ENCODE measurements at places on chromosomes 1 and 21.

- DNase-seq: no peak
These were observed 98.3 kb downstream of the DAB1 start for GRCh38 chr1:57325536-57325935.

- DNase-seq: peak; percentile 50
These were observed 83.7 kb upstream of the BCL10 start for GRCh38 chr1:85359874-85360721.

DNA sequence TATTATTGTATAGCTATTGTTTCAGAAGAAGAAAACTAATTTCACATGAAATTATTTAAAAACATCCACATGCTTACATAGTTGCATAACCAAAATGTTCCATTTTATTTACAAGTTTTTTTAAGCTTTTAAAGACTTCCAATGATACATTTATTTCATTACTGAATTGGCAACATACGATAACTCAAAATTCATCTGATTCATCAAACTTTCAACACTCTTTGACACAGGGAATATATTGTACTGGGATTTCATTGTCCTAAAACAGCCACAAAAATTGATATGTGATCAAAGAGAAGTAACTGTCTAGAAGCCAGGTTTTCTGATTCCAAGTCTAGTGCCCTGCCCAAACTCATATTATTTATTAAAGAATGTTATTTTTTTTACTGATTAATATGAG lies 131.4 kb upstream of the USP24 start:
- DNase-seq: no peak

DNA sequence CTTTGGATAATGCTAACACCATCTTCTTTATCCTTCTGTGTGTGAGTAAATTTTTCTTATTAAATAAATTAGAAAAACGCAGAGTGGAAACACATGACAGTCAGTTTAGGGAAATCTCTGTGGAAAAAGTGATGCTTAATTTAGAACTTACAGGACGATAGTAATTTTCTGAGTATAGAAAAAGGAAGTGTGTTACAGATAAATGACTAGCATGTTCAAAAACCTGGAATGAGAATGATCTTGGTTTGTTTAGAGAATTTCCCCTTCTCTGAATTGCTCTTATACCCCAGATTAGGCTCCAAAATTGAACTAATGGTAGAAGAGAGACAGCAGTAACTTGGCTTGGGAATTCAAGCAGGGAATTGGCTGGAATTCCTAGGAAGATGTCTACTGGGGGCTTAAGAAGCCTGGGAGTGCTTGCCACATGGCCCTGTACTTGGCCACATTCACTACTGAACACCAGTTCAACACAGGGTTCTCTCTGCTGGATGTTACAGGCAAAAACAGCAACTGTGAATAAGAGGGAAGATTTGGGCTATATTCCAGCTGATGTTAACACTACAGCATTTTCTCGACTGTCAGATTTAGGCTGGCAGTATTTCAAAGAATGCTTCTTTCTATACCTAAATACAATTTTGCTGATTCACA lies 1004.2 kb downstream of the TTLL7 start:
- peak; percentile 1 for DNase-seq

GRCh38 chr1:39776886-39777285 lies 5.7 kb upstream of the OXCT2 start:
- DNase-seq: no peak

DNA sequence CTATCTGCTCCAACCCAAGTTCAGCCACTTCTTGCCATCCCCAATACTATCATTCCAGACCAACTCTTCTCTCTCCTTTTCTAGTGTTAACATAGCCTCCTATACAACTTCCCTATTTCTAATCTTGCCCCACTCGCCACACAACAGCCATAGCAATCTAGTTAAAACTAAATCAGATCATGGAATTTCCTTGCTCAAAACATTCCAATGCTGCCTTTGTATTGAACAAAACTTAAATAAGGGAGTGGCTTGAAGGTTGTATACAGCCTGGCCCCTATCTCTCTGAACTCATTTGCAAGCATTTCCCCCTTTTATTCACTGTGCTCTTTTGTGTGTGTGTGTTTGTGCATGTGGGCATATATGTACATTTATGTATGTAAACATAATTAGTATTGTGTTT lies 118.1 kb upstream of the SGIP1 start:
- DNase-seq: no peak

Measured in fibroblast of mammary gland (primary cell).